ENCODE measurements at places on chromosomes 3 and 15.

- no peak for DNase-seq
These were observed 32.3 kb upstream of the DUSP7 start for GRCh38 chr3:52088445-52089367.

GRCh38 chr15:84648539-84648938 lies 5.5 kb downstream of the WDR73 start:
- no peak for DNase-seq

DNA sequence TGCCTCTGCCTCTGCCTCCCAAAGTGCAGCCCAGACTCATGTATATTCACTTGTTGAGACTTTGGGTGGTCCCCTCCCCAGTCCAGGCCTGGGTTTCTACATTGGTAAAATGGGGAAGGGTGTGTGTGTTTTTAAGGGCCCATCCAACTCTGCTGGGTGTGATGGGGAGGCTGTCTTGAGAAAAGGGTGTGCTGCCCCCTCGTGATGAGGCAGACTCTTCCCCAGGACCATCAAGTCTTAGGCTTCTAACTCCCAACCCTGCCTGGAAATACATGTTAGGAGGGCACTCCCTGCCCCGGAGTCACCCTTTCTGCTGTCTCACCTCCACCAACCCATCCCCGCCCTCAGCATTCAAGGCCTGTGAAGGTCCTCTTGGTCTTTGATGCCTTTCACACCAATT lies 4.4 kb upstream of the PTPN23 start:
- no peak for DNase-seq

DNA sequence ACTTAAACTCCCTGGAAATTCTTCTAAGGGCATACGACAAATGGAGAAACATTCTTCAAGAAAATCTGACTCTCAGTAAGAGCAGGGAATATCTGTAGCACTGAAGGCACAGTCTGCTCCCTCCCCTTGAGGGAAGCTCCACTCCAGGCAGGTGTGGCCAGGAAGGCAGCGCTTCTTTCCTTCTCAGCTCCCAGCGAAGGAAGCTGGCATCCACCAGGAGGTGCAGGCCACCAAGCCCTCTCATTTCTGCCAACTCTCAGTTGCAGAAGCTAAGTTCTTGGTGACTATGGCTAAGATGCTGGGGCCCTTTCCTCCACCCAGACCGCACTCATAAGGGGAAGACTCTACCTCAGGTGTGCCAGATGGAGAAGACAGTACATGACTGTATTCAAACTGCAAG lies 37.7 kb upstream of the SLC41A3 start:
- no peak for DNase-seq

DNA sequence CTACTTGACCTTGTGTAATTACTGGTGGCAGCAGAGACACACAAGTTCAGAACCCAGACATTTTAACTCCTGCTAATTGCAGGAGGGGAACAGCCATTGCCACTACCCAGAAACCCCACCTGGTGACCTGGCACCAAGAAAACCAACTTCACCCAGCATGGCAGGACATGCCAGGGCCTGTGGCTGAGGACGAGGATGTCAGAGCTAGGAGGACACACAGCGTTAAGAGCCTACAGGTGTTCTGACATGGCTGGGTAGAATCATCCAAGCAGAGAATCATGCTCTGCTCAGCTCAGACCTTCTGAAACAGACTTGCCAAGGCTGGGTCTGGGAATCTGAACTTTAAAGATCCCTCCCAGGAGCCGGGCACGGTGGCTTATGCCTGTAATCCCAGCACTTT lies 11.7 kb upstream of the SPATA12 start:
- DNase-seq = no peak

GRCh38 chr3:184078851-184079250 lies 18.0 kb upstream of the HTR3E start:
- DNase-seq = no peak

DNA sequence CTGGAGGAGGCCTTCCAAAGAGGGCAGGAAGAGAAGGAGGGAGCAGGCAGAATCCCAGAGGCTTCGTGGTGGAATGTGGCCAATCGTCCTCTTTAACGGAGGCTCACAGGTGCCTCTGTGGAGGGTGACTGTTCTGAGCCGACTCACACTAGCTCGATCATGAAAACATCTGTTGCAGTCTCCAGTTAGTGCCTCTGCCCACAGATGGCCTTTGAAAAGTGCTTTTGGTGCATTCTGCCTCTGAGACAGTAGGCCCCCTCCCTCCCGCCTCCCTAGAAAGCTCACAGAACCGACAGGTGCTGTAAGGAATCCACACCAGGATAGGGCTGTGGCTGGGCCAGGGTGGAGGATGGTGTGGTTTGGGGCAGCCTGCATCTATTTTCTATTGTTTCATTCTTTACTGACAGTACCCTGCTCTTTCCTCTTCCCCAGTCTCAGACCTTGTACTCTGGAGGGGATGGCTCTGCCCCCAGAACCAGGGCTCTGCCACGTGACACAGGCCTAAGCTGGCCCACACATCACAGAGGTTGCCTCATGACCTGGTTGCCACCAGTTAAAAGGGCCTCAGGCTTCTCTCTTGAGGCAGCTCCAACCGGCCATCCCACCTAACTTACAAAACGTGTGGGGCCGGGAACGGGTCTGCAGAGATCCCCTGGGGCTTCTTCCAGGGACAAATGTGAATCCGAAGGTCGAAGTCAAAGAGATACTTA lies 27.2 kb upstream of the PIGZ start:
- no peak for DNase-seq

DNA sequence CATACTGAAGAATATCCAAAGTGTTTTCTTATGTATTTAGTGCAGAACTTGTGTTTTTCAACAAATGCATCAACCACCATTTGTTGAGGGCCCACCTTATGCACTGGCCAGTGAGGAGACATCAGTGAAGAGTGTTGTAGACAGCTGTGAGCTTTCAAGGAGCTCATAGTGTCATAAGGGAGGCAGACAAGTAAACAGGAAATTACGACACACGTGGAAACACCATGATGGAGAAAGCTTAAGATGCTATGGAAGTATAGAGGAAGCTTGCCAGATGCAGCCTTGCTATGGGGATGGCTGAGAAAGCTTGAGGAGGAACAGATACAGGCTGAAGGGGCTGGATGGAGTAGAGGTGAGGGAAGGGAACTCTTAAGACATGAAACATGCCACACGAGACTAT lies 50.8 kb upstream of the PSMD6 start:
- no peak for DNase-seq

- DNase-seq = peak; percentile 62
These were observed 25.7 kb downstream of the RPLP1 start for GRCh38 chr15:69478259-69478781.

GRCh38 chr15:90114451-90114901 lies 12.2 kb upstream of the IDH2 start:
- DNase-seq = no peak

- DNase-seq = no peak
These were observed 60.6 kb downstream of the DHX30 start for GRCh38 chr3:47863391-47864128.

GRCh38 chr15:76299786-76300185 lies 11.5 kb downstream of the ETFA start:
- DNase-seq = no peak

- no peak for DNase-seq
These were observed 739 bp downstream of the SYN2 start for GRCh38 chr3:12004741-12005513.

GRCh38 chr15:88543065-88543776 lies 3.3 kb downstream of the DET1 start:
- DNase-seq = no peak

- no peak for DNase-seq
These were observed 64.8 kb upstream of the TMEM108 start for GRCh38 chr3:132973441-132973840.

DNA sequence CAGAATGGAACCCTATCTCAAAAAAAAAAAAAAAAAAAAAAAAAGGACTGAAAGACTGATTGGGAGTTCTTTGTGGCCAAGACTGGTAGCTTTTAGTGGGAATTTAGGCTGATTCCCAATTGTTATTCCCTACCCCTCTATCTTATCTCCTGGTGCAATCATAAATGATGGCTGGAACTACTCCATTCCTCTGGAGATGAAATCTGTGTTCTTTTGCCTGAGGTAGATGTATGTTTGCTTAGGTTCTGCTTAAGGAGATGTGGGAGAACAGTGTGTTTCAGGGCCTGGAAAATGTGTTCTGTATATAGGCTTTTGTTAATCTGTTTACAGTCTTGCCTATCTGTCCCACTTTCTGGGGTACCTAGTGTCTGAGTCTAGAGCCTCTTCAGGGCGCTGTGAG lies 19.5 kb downstream of the UBE2Q2 start:
- DNase-seq = no peak

GRCh38 chr3:146747051-146747450 lies 141.9 kb upstream of the PLSCR5 start:
- DNase-seq = no peak

- DNase-seq = no peak
These were observed 22.4 kb downstream of the CXCR6 start for GRCh38 chr3:45965653-45966052.

GRCh38 chr3:154018100-154018696 lies 103.0 kb upstream of the ARHGEF26 start:
- DNase-seq = peak; percentile 27

GRCh38 chr3:113405180-113405579 lies 36.1 kb downstream of the CFAP44 start:
- DNase-seq = no peak

DNA sequence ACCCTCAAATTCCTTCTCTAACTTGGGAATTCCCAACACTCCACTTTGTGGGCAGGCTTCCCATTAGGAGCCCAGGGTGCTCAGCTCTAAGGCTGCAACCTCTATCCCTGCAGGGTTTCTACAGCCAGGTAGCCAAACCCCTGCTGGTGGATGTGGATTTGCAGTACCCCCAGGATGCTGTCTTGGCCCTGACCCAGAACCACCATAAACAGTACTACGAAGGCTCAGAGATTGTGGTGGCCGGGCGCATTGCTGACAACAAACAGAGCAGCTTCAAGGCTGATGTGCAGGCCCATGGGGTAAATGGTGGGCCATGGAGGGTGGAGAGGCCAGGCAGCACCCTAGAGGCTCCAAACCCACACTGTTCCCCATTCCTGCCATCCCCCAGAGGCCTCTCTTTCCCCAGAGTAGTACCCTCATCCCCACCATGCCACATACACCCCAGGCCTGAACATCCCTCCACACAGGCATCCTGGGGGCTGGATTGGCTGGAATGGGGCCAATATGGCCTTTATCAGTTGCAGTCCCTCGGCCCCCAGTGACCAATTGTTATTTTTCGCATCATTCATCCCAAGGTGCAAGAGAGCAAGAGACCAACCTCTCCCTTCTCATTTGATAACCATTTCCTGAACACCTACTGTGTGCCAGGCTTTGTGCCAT lies 7.7 kb downstream of the ITIH1 start:
- DNase-seq = no peak

DNA sequence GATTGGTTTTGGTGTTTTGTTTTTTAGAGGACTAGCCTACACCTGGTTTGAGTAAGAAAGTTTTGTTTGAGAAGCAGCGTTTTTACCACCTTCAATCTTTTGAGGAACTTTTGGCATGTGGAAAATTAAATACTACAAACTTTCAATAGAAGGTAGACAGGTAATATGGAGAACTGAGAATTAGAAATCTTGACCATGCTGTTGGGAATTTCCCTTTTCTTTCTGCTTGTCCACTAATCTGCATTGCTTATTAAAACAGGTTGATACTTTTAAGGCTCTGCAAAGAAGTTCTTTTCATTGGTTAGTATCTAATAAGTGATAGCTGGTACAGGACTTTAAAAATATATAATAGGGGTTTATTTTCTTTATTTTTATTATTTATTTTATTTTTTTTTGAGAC lies 31.9 kb downstream of the UBE2E1 start:
- DNase-seq = no peak

DNA sequence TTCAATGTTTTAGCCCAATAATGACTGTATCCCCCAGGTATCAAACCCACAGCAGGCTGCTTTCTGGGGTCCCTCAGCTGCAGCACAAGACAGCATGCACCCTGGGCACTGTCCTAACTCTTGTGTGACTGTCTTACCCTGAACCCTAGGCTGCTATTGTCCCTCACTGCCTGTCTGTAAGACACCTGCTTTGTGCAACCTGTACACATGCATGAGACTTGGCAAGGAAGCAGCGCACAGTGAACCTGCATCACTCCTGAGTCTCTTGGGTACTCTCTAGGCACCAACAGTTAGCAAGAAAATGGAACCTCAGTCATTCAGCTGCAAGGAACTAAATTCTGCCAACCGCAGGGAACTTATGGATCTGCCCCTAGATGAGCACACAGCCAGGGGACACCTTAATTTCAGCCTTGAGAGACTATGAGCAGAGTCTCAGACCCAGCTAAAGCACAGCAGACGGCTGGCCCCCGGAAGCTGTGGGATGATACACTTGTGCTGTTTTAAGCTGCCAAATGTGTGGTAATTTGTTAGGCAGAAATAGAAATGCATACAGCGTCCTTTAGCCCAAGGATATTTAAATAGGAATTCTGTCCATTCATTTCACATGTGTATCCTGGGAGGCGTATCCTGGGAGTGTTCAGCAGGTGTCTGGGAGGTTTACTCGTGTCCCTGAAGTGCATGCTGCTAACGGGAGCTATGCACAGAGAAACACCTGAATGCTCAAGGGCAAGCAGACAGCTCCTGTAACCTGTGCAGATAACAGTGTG lies 223.8 kb downstream of the KLF13 start:
- DNase-seq = no peak

- DNase-seq = no peak
These were observed 20.0 kb downstream of the PLSCR5 start for GRCh38 chr3:146585156-146585555.

GRCh38 chr15:99474909-99475753 lies 90.7 kb upstream of the MEF2A start:
- DNase-seq = no peak

- no peak for DNase-seq
These were observed 59.7 kb downstream of the LRIG1 start for GRCh38 chr3:66441129-66441528.

DNA sequence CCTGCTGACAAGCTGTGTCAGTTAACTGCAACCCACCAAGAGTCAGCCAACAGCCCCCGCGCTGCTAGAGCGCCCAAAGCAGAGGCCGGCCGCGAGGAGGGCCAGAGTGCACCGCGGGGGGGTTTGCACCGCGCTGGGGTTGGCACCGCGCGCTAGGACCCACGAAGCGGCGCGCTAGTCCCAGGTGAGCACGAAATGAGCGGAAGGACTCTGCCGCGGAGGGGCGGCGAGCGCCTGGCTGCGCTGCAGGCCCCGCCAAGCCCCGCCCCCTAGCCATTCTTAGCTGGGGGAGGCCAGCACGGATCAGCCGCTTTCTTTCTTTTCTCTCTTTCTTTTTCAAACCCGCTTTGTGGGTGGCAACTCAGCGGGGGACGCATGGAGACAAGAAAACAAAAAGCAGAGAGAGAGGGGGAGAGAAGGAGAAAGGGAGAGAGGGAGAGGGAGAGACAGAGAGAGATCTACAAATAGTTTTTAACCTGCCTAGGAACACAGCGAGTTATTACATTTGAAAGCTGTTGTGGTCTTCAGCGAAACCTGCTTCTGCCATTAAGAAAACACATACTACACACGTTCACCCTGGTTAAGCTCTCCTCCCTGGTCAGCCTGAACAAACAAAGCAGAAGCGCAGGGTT lies 6.9 kb upstream of the FOXB1 start:
- peak; percentile 64 for DNase-seq

DNA sequence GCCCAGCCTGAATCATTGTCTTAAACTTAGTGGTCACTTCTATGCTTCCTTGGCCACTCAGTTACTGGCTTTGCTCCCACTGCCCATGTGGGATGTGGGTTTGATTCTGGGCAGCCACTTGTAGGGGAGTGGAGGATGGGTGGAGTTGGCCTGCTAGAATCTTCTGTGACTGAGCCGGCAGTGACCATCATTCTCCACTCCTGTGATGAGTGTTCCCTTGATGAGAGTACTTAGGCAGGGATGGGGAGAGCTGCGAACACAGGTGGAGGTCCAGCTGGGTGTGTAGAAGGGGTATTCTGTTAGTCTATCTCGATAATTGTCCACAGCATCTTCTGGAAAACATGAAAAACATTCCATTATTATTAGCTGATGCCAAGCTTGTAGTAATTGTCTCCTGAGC lies 8.0 kb downstream of the TM6SF1 start:
- no peak for DNase-seq

All from stimulated activated CD4-positive, alpha-beta T cell treated with anti-CD3 and anti-CD28 coated beads, Interleukin-4, amount 100 ng/mL, for 1 hour (primary cell).